Lung microvascular endothelial cell (primary cell): ENCODE measurements at places on chromosomes 11 and 22. TPM values are rescaled to one million over a fixed set of nuclear protein-coding genes. Genes with fewer than 3 reads are reported as not detected.

The SHANK2 gene
- under 0.01 and 0.20 TPM in 2 replicates for total RNA-seq

DNA sequence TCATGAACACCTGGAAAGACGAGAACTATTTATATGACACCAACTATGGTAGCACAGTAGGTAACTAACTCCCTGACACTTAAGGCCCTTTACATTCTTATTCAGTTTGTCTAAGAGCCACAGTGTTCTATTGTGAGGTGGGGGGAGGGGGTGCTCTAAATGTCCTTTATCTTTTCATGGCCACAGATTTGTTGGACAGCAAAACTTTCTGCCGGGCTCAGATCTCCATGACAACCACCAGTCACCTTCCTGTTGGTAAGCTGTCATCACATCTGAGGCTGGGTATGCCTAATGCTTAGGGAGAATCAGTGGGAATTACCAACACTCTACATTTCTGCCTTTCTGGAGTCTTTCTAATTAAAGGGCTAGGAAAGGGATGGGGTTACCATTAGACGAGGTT is 30.7 kb downstream of the EHF start:
- peak; percentile 32 for DNase-seq

DNA sequence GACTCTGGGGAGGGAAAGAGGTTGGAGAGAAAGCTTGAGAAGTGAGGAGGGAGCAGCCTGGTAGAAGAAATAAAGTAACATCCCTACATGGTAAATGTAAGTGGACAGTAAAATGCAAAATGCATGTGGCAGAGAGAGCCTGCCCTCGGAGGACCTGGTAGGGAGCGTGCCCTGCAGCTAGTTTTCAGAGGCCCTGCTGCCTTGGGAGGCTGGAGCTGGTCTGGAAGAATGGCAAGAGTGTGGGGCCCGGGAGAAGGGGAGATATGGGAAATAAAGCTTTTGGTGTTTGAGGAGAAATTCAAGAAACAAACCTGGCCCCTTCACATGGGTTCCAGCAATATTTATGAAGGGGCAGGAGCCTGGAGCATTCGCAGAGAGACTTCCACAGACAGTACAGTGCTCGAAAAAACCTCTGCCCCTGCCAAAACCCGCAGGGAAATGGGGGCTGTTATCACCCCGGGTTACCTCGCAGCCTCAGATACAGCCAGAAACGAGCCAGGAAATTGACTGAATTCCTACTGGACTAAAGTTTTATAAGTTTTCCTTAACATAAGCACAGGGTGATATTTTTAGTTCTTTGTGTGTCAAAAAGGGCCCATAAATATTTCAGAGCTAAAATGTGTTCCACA is 363.0 kb downstream of the TENM4 start:
- DNase-seq: peak; percentile 58

DNA sequence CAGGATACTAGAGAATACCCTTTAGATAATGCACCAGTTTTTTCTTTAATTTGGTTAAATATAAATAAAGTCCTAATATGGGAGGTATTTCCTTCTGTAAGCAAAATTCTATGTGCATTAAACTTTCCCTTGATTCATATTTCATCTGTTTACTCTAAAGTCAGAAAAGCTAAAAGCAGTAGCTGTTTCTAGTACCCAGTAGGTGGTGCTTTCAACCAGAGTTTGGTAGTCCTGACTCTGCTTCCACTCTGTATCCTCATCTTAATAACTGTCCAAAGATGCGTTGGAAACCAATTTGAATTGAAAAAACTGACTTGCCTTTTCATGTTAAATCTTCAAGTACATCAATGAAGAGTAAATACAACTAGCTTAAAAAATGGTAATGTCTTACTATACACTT is 1065.2 kb downstream of the JRKL start:
- peak; percentile 2 for DNase-seq

The SLC16A8 gene
- total RNA-seq: under 0.01 and 0.20 TPM in 2 replicates

The UQCR10 gene
- 74.5 and 85.9 TPM in 2 replicates for total RNA-seq

The MB gene
- total RNA-seq: not detected in 2 replicates

GRCh38 chr11:86446163-86446923 is 71.7 kb downstream of the CCDC81 start:
- DNase-seq: no peak

The VPREB1 gene
- total RNA-seq: not detected in 2 replicates

GRCh38 chr11:76048763-76049162 is 157.5 kb downstream of the WNT11 start:
- DNase-seq: peak; percentile 11

- no peak for DNase-seq
These were observed 10.0 kb downstream of the GGA1 start for GRCh38 chr22:37618674-37619073.

The NCAM1 gene
- 1.2 and 1.3 TPM in 2 replicates for total RNA-seq

- peak; percentile 84 for DNase-seq
These were observed at the start of gene GRIK4 for GRCh38 chr11:120511116-120511819. GRIK4 (plus strand) TSS chr11:120511748; CDS start chr11:120660319, 148,571 bp downstream.

DNA sequence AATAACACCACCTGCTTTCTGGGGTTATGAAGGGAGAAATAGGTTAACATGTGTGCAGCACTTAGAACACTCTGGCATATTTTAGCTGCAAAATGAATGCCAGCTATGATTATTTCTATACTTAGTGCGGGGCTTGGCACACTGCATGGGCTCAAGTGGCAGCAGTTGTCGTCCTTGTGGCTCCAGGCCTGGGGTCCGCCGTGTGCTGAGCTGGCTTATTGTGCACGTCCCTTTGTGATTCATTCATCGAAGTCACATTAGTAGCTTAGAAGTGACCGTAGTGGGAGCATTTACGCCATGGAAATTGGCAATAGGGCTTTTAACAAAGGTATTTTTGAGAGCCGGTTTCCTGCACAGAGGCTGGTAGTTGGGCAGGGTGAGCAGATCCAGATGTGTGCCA is 4.2 kb downstream of the RASD2 start:
- DNase-seq: no peak

- DNase-seq: peak; percentile 15
These were observed 19.9 kb downstream of the INCENP start for GRCh38 chr11:62143727-62144126.

DNA sequence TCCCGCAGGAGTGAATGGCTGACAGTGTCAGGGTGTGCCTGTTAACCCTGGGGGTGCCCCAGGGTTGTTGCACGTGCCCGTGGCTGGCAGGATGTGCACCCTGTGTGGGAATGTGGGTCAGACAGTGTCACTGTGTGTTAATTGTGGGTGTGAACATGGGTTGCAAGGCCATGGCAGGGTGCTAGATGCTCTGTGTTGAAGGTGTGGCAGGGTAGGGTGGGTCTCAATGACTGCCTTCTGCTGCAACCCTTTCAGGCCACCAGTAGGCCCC is 8.3 kb downstream of the RIN1 start:
- no peak for DNase-seq

The C11orf87 gene
- not detected in 2 replicates for total RNA-seq

The GAL3ST3 gene
- total RNA-seq: 0.20 and 0.22 TPM in 2 replicates

The TBX10 gene
- total RNA-seq: not detected in 2 replicates

- no peak for DNase-seq
These were observed 452.7 kb upstream of the CNTN5 start for GRCh38 chr11:98568013-98568412.

GRCh38 chr11:94106716-94107115 is 21.9 kb upstream of the PANX1 start:
- no peak for DNase-seq

- no peak for DNase-seq
These were observed 124.4 kb downstream of the TEAD1 start for GRCh38 chr11:12798609-12799011.

GRCh38 chr11:45959851-45960250 is 37.4 kb downstream of the LARGE2 start:
- DNase-seq: peak; percentile 89

GRCh38 chr11:14967581-14968243 is 4.4 kb downstream of the CALCA start:
- no peak for DNase-seq

- DNase-seq: peak; percentile 22
These were observed 22.6 kb upstream of the PKNOX2 start for GRCh38 chr11:125141686-125142535.

DNA sequence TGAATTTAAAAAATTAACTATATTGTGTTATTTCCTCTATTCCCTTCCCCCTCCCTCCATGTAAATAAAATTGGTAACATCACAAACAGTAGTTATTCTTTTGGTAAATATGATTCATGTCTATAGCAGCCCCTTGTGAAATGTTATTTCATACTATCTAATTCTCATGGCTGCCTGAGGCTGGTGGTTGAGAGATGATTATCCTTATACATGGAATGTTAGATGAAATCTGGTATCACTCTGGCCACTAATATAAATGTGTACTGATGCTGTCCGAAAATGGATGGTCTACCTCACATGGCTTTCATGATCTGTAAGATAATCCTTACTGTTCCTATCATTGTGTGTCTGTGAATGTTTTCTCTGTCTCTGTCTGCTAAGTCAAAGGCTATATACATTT is 25.0 kb upstream of the EXPH5 start:
- no peak for DNase-seq

The TECTA gene
- total RNA-seq: 0.20 and 0.22 TPM in 2 replicates

- DNase-seq: no peak
These were observed 736.0 kb upstream of the CCDC90B start for GRCh38 chr11:84022201-84022600.

The DDTL gene
- 4.4 and 6.5 TPM in 2 replicates for total RNA-seq

The SPECC1L gene
- 39.7 and 74.0 TPM in 2 replicates for total RNA-seq

The DNAJB7 gene
- total RNA-seq: not detected in 2 replicates

DNA sequence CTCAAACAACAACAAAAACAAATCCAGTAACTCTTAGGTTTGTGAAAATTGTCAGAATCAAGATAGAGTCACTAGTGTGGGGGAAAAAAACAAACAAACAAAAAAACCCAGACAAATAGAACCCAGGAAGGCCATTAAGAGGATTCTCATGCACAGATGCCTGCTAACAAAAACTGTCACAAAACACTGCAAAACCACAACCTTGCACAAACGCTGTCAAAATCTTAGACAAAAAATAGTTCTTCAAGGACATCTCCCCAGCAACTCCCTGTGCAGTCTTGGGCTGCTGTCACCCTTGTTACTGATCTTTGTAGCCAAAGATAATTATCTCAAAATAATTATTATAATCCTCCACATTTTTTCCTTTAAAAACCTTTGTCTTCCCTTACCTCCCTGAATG is 4.6 kb upstream of the ZBED5 start:
- no peak for DNase-seq

The RBFOX2 gene
- 83.1 and 89.4 TPM in 2 replicates for total RNA-seq

- peak; percentile 51 for DNase-seq
These were observed 10.9 kb downstream of the PHLDB1 start for GRCh38 chr11:118618115-118618990.

GRCh38 chr11:64786308-64786707 is 8.0 kb upstream of the SF1 start:
- no peak for DNase-seq

The RHOD gene
- 10.2 and 23.6 TPM in 2 replicates for total RNA-seq

DNA sequence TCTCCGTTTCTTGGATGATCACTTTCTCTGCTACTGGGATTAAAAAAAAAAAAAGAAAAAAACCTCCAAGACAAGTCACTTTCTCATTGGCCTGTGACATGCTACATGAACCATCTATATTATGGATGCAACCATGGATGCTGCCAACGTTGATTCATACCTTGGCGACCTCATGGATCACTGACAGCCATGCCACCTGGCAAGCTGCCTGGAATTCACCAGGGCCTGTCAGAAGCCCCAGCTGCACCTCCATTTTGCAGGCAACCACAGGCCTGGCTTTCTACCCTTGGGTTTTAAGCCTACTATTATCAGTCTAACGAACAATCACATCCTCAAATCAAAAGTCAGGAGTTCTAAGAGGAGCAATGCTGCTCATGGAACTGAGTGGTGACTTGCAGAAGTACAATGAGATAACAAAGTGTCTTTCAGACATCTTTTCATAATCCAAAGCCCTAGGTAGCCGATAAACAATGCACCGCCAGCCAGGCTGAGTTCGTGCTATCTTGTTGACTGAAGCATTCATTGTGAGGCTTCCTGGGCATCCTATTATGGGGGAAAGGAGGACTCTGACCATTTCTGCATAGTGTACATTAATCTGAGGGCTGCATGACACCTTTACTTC is 48.0 kb upstream of the CADM1 start:
- DNase-seq: no peak

The OR52N4 gene
- not detected in 2 replicates for total RNA-seq

GRCh38 chr11:2788168-2789071 is 88.6 kb upstream of the KCNQ1OT1 start:
- DNase-seq: no peak

The UPK3A gene
- total RNA-seq: not detected in 2 replicates

The OLFML1 gene
- total RNA-seq: under 0.01 TPM in 1 of 2 replicates, not detected in the other

- peak; percentile 90 for DNase-seq
These were observed 429 bp downstream of the SLC39A13 start for GRCh38 chr11:47408598-47409439.

The SLC22A25 gene
- not detected in 2 replicates for total RNA-seq

DNA sequence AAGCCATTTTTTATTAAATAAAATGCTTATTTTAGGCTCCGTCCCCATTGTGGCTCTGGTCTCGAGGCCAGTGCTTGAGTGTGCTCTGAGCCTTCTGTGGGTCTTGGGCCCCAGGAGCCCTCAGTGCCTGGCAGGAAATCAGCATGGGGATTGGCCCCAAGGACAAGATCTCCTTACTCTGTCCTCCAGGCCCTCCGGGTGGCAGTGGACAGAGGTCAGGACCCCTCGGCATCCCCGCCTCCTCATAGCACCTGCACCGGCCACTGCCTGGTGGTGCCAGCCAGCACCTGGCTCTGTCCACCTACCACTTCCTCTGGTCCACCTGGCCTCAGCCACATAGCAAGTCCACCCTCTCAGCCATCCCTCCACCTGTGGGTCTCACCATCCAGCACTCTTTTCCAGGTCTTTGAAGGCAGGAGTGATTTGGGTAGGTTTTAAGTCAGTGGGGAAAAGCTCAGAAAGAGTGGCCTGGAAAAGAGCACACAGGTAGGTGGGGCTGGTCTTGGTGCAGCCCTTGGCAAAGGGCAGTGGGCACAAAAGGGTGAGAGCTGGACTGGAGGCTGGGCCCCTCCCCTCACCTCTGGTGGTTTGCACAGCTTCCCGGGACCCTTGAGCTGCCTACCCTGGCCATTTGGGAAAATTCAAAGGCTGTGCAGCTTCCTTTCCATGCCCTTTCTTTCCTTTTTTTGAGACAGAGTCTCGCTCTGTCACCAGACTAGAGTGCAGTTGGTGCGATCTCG is 3.5 kb downstream of the CLDN5 start:
- no peak for DNase-seq

The FIBIN gene
- total RNA-seq: not detected in 2 replicates

The LARGE2 gene
- total RNA-seq: not detected in 2 replicates

DNA sequence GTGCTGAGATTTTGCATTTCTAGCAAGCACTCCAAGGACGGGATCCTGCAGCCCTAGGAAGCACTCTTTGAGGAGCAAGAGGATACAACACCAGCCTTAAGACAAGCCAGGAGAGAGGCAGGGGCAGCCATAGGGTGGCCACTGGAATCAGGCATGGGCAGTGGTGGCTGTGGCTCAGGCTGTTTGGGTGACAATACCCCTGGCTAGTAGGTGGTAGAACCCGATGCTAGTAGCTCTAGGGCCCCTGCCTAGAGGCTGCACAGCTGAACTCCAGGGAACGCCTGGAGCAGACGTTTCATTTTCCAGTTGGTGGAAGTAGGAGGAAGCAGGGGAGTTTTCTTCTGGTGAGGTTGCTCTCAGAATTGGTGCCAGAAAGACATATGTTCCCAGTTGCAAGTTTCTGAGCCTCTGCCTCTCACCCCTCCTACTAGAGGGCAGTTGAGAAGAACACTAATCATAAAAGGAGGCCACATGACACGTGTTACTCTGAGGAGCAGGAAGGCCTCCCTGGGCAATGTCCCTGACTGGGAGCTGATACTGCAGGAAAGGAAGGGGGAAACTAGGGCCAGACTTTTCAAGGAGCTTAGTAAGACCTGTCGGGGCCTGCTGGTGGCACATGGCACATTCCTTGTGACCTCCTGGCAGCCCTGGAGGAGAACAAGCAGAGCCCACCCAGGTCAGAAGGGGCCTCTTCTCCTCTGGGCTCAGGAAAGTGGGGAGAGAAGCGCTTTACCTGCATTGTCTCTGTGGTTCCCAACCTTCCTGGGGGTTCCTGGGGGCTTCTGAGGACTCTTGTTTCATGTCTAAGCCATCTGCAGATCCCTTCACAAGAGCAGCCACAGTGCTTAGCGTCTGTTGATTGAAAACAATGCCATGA is 56.6 kb upstream of the DRD2 start:
- DNase-seq: no peak
